ENCODE measurements at places on chromosomes 16 and 17. TPM values are rescaled to one million over a fixed set of nuclear protein-coding genes. Genes with fewer than 3 reads are reported as not detected.

Gene BRICD5
- 4.4 TPM for total RNA-seq

Gene ITGB3
- total RNA-seq = 116 TPM

Gene DPEP1
- 2.7 TPM for total RNA-seq

Gene C17orf78
- total RNA-seq = not detected

Gene UTS2R
- total RNA-seq = not detected

Gene SEPTIN12
- total RNA-seq = not detected

Gene ACSM3
- total RNA-seq = 0.23 TPM

Gene SBK1
- 0.14 TPM for total RNA-seq

Gene SDR42E2
- total RNA-seq = not detected

Gene ZNF19
- total RNA-seq = 1.5 TPM
